OCI-M1 (cell line): ENCODE measurements at places on chromosomes 6 and 20.

- DNase-seq, result peak; percentile 45
Measured at GRCh38 chr20:3239026-3239866, at the start of gene SLC4A11. Gene SLC4A11, minus strand, starts transcription at chr20:3239190. Its CDS starts 53 bp downstream, at chr20:3239137.

DNA sequence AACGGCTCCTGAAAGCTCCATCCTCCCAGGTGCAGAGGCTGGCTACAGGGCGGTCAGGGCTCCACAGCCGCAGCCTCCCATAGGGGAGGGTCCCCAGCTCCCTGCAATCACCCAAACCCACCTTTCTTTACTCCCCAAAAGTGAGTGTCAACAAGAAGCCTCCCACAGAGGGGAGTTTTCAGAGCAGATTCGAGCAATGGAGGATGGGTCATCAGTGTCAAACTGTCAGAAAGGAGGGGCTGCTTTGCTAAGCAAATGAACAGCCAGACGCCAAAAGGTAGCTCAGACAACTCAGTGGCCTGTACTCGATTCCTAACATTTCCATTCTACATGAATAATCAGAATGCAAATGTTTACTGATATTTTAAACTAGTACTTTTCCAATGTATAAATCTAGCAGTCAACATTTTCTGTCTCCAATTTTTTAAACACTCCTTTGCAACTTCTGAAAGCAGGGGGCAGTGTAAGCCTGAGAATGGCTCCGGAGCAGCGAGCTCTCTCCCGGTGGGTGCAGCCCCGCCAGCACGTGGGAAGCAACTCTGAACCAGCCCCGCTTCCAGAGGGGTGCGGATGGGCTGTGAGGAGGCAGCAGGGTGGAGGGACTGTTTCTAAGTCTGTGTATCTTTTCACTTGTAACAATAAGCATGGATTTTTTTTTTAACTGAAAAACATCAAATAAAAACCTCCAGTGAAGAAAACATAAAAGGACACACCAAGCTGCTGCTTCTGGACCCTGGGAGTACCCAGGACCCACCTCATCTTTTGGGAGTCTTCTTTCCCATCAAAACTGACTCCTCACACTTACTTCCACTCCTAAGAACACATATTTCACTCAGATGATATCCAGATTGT, 54.9 kb downstream of the TAF4 start:
- DNase-seq, result peak; percentile 58

DNA sequence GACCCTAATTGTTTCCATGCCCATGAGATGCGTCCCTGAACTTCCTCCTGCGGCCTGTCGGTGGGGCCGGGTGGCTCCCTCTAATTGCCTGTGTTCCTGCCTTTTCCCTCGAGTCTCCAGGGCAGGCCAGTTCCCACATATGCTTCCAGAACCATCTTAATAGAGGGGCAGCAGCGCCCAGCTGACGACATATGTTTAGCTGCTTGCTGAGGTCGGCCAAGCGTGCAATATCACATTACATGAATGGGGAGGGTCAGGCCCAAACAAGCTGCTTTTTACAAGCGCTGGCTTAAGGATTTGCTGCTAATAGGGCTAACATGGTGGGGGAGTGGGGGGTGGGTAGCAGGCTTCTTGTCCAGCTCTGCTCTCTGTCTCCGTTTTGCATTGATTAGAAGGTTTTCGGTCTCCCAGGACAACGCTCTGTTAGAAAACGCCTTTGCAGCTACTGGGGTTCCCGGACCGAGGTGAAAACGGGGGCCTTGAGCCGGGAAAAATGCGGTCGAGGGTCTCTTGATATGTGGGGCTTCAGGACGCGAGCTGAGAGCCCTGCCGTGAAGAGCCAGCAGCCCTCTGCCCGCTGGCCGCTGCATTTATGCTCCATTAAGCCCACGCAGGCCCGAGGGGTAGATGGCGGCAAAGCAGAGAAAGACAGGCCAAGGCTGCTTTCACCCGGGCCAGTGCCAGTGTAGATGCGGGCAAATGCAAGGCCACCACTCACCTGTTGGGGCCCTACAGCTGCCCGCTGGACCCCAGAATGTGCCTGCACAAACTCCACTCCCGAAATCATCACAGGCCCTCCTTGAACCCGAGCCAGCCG, 308.5 kb downstream of the BMP7 start:
- DNase-seq, result no peak

DNA sequence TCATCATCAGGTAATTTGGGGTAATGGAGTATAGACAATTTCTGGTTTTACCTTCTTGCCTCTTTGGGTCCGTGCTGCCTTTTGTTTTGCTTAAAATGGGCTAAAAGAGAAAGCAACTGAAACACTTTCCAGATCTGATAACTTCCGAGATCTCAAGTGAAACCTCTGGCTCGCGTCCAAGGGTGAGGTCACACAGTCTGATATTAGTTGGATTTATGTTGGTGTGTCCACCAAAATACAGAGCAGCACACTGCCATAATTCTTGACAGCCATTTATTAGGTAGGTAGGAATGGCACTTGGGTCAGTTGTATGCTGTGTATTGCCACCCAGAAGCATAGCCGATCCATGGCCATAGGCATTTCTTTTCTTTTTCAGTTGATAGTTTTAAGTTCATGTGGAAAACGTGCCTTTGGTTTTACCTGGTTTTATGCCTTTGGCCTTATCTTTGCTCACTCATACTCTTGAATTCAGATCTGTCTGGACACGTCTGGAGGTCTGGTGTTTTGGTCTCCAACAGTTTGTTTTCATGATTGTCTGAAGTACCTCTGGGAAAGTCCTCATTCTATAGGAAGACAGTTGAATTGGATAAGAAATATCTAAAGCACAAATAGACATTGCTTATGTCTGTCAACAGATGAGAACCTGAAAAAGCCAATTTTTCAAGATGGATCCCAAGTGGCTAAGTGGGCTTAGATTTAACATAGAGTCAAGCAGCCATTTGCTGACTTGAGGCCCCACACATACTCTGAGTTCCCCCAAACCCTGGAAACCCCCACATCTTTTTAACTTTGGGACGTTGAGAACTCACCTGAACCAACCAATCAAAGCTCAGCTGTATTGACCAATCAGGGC, 320.8 kb downstream of the SOX4 start:
- peak; percentile 91 for DNase-seq

- no peak for DNase-seq
Measured at GRCh38 chr20:38426006-38426897, 8.9 kb downstream of the SNHG17 start.

DNA sequence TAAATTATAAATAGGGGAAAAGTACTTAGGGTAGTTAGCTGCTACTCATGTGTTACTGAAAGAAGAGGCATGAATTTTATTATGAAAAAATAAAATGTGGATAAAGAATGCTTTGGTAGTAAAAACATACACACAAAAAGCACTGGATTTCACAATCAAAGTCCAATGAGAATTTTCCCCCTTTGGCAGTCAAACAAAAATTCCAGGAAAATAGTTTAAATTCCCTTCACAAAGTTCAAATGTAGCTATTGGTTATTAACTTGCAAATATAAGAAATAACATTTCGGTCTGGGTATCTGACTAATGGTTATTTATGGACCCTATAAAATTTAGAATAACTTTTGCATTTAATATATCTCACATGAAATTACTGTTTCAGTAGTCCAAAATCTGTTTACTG, 210.4 kb downstream of the FOXC1 start:
- no peak for DNase-seq

DNA sequence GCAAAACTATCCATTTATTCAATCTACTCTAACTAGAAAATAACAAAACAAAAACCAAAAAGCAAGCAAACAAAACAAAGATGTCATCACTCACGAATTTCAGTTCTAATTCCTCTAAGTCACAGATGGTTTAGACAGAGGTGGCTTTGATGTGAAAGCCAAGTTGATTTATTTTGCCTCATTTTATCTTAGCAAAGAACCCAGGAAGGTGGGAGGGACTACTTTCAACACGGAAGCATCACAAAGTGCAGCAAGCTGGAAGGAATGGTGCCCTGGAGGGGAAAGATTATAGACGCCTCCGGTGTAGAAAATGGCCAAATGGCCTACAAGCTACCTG, 88.4 kb downstream of the LAMP5 start:
- no peak for DNase-seq
